ENCODE measurements at places on chromosomes 12 and 14. TPM values are rescaled to one million over a fixed set of nuclear protein-coding genes. Genes with fewer than 3 reads are reported as not detected.
A peak's percentile ranks its signal among the peaks of the same experiment; 100 is the strongest.

GRCh38 chr14:36997843-36998242 lies 174.6 kb downstream of the SLC25A21 start:
- DNase-seq = no peak

- no peak for DNase-seq
These were observed 83.8 kb upstream of the CLEC14A start for GRCh38 chr14:38339696-38340095.

DNA sequence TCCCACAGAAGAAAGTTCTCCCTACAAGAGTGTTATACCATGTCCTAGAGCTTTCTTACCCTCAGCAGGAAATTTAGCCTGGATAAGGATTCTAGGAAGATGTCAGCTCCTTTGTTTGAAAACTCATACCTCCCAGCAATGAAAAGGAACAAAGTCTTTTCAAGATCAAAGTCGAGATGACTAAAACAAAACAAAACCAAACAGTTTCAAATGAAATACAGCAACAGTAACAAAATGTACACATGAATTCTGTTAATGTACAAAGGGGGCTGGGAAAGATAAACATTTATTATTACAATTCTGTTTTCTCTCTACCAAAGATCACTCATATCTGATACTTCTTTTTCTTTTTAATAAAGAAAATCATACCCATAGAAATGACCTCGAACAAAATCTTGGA lies 36.8 kb downstream of the SPX start:
- DNase-seq = no peak

DNA sequence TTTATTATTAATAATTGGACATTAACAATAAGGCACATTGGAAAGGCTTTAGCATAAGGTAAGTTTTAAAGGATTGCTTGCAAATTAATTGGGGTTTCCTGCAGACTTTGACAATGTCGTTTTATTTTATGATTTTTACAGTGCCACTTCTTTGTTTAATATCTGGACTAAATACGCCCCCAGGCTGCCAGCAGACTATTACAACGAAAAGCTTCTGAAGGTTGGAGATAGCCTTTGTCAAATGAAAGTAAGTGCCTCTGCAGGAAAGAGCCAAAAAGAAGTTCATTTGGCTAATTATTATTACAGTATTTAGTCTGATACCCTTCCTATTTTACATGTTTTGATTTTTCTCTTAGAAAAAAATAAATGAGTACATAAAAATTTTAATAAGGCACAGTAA lies 11.3 kb downstream of the CFAP54 start:
- no peak for DNase-seq

GRCh38 chr12:4595881-4596280 lies 33.9 kb downstream of the DYRK4 start:
- DNase-seq = no peak

DNA sequence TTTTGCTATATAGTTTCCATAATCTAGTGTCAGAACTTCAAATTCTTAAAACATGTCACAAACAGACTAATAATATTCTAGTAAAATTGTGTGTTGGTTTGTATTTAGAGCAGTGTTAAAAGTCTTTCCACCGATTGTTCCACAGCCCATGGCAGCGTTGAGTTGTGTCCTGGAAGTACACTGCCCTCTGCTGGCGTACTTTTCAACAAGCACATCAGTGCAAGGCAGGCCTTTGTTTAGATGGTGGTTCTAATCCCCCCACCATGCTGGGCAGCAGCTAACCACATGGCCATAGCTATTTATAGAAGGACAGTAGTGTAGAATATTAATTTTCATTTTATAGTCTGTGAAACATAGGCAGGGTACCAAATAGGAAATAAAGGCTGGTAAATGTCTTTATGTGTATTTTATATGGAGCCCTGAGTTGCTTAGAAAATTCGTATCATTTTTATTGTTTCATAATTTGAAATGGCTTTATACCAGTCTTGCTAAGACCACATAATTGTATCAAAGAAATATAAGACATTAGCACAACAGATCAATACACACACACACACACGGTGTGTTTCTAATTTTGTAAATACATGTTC lies 235.4 kb downstream of the SEC23A start:
- peak; percentile 84 for DNase-seq

- no peak for DNase-seq
These were observed 180.3 kb downstream of the RAD51B start for GRCh38 chr14:67999705-68000384.

DNA sequence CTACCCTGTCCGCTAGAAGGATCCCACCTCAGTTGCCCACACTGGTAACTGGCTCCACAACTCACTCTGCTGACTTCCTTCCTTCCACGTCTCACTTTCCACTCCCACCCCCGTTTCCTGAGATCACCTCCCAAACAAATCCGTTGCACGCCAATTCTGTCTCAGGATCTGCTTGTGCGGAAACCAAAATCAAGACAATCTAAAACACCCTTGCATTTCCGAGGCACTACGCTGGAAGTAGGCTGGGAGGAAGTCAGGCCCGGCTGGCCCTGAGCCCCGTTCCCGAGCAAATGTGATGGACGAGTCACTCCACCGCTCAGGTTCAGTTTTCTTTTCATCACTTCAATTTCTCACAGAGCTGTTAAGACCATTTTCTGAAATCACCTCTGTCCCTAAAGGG lies 23.1 kb downstream of the ABCB9 start:
- DNase-seq = no peak

DNA sequence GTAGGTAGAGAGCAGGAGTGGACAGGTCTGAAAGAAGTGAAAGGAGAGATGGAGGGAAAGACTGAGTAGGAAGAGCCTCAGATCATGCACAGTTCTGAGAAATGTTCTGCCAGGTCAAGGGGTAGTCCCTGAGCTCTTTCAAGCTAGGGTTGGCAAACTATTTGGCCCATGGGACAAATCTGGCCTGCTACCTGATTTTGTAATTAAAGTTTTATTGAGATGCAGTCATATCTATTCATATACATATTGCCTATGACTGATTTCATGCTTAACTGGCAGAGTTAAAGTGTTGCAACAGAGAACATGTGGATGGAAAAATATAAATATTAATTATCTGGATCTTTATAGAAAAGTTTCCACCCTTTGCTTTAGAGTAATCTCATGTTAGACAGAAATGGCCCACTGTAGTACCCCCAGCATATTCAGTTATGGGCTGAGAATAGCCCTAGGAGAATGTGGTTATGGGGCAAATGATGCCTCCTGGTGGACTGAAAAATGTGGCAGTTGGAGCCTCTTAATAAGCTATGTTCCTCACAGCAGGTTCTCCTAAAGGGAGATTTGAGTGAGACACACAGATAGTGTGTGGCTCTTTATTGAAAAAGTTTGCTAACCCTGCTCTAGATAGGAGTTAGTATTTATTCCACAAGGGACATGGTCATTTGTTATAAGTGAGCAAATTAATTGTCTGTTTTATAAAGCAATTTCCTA lies 476.9 kb downstream of the LRIG3 start:
- no peak for DNase-seq

DNA sequence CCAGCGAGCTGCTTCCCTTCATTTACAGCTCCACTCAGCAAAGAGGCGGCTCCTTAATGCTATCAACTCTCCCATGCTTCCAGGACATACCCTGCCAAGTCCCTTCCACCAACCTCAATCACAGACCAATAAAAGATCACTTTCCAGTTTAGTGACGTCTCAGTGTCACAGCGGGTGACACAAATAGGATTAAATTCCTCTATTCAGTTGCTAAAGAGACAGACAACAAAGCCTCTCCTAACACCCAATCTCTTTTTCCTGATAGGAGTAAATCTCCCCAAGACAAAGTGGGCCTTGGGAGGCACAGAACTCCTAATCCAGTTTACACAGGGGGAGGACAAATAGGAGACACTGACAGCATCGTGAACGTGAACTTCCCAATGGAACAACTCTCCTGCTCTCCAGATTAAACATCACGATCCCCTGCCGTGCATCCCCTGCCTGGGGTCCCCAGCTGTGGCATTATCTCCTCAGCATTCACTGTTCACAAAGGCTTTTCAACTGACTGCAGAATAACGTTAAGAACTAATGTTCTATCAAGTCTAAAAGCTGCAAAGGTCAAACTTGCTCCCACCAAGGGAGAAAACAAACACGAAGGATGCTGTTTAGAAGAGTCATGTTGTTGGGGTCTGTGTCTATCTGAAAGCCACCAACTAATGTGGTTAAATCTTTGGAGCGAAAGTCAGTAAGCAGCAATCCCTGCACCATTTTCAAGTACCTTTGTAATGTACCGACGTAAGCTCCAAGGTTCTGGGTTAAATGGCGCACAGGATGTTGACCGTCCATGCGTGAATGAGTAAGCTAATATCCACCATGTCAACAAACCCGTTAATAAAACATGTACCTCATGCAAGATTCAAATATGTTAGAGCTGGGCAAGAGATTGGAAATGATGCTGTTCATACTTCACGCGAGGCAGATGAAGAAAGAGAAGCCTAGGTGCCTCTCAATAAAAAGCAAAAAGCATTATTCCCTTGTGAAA lies 31.5 kb downstream of the TMEM132D start:
- no peak for DNase-seq

NANOG gene
- total RNA-seq = not detected

GARIN6 gene
- not detected for total RNA-seq

LMO3 gene
- total RNA-seq = 0.38 TPM

C12orf54 gene
- total RNA-seq = not detected

RNASE3 gene
- not detected for total RNA-seq

PKP2 gene
- 463 TPM for total RNA-seq

Measured in cardiac septum (tissue), 1 donor.